ENCODE measurements at places on chromosomes 5 and 9.

DNA sequence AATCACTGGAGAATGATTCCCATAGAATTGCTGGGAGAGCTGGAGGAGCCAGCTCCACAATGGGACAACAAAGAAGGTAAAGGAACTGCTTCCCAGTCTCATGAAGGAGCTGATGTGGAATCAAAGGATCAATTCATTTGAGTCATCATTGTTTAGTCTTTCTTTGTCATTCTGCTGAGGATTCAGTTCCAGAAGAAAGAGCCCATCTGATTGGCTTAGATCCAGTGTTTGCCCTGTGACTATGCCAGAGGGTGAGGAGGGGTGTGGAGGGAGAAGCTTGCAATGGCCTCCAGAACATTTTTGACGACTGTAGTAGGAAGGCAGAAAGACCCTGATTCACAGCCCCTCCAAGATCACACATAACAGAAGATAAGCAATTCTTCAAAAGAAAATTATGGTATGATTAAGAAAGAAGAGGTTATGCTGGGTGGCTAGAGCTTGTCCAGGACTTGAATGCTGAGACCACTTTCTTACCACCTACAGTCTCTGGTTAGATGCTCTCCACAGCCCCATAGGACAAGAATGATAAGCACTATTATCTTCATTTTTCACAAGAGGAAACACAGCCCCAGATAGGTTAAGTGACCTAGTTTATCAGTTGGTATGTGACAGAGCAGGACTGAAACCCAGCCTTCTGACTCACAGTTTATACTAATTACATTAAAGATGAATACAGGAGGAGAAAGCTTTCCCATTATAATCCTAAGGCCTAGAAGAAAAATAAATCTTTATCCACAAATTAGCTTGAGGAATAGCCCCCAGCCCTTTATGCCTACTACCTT is 363.1 kb downstream of the PRELID2 start:
- no peak for DNase-seq

DNA sequence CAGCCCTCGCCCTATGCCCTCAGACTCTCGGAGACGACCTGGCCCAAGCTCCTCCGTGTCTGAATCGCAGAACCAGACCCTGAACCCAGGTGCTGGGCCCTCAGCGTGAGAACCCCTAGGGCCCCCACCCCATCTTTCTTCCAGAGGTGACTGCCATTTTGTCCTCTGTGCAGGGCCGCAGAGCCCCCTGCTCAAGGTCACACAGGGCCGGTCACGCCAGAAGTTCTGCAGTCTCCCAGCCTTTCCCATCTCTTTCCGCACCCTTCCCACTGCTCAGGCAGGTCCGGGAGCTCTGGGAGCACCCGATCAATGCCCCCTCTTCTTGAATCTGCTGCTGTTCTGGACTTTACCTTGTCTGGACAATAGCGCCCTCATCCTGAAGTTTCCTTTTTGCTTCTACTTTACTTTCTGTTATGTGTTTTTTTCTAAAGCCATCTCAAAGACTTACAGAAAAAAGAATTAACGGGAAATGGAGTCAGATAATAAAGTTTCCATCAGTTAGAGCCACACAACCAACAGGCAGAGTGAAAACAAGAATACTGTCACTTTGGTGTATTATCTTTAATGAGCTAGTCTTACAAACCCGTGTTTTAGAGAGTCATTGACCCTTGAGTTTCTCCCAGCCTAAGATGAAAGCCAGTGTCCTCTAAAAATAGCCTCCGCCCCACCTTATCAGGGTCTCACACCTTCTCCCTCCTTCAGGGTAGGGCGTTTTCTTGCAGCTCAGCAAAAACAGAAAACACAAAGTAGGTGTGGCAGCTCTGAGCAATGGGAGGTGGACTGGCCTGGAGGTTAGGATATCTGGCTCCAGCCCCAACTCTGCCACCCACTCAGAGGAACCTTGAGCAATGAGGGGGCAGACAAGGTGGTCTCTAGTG is 1.8 kb downstream of the TMOD1 start:
- peak; percentile 72 for DNase-seq

GRCh38 chr9:106218427-106218826 is 524.1 kb downstream of the TMEM38B start:
- no peak for DNase-seq

DNA sequence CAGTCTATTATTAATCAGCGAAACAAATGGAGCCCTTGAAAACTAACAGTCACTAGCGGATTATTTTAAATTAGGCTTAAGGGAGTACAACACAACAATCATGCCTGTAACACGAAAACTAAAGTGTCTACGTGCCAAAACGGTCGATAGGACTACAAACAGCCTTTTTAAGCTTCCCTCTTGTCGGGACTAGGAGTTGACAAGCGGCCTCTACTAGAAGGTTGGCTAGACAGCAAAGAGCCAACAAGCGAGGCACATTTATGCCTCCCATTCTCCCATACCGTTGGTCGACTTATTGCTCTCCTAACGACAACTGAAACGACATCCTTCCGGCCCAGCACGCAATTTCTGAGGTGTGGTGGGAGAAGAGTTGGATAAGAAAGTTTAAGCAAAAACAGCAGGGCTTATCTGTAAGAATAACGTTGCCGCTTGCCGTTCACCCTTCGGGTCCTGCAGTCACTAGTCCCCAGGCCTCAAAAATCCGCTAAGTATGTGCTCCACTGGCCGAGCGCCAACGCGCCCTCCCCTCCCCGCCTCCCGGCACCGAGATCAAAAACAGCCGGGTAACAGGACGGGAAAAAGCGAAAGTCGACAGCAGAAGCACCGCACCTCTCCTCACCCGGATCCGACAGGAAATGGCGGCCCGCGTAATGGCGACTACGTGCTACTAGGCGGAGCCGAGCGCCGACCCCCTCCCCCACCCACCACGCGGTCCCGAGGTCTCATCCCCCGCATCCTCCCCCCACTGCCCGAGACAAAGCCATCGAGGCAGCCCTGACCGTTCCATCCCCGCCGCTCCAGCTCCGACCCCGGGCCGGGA is 813 bp downstream of the HNRNPK start:
- peak; percentile 67 for DNase-seq

- DNase-seq: no peak
Observed at GRCh38 chr9:78620303-78620702, 323.4 kb downstream of the PSAT1 start.

GRCh38 chr5:165996201-165996875 is 2295.1 kb upstream of the WWC1 start:
- DNase-seq: no peak

DNA sequence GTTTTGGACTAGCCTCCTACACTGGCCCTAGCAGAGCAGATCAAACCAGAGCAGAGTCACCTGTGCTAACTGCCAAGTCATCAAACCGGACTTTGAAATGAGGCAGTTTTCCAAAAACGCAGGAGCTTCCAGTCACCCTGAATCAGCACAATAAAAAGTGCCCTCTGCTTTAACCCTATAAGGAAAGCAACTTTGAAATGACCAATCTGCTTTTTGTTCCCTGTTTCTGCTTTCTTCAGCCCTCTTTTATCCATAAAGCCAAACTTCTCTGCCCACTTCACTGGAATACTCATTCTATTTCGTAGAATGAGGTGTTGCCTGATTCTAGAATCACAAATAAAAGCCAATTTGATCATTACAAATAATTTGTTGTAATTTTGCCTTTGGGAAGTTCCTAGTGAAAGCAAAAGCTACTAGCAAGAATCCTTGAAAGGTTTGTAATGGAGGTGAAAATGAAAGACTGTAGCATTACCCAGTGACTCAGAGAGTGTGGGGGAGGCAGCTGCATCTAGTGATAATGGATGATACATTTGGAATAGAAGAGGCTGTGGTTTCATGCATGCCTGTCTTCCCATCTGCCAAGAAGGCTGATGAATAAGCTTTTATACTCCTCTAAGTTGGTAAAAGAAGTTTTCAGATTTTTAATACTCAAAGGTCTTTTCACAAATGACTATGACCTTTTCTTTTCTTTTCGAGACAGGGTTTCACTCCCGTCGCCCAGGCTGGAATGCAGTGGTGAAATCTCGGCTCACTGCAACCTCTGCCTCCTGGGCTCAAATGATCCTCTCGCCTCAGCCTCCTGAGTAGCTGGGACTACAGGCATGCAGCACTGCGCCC is 14.9 kb downstream of the SPAAR start:
- no peak for DNase-seq

- peak; percentile 44 for DNase-seq
Observed at GRCh38 chr9:2857564-2858198, 13.8 kb upstream of the PUM3 start.

DNA sequence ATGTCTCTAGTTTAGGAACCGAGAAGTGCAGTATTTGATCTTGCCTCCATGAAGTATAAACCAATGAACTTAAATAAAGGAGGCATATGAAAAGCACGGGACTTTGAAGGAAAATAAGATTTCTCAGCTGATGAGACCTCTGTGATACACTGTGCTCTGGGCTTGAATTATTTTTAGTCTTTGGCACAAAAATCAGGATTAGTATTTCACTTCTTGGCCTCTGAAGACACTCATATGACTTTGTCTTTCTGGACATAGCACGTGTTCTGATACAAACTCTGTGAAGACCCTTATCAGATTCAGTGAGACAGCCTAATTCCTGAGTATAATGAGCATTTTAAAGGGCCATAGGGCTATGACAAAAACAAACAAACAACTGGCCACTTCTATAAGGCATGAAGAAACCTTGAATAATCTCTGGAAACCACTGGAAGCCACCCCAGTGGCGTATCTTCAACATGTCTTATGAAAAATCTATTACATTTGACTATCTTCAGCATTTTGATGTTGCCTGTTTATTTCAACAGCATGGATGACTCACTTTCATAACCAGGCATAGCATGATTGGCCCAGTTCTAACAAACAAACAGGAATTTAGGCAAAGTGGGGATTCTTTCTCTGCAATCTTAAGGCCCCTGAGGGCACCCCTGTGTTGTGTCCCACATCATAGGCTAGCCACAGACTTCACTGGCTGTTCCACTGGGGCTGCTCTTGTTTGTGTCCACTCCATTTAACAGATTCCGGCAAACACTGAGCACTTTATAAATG is 90.3 kb upstream of the ZNF462 start:
- DNase-seq: no peak

DNA sequence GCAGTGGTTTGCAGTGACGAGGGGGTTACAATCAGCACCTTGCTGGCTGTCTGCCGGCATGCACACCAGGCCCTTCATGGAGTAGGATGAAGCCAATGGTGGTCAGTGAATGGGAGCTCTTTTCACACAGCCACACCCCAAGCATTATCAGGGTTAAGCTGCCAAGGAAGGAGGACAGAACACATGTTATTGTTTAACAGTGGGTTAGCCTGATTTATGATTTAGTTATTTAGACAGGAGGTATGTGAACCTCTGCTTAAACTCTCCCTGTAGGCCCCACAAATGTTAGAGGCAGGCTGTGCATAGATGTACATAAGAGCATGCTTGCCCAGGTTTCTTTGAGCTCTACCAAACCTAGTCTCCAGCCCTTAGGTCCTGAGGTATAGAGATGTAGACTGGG is 262.9 kb downstream of the SPOCK1 start:
- DNase-seq: no peak

GRCh38 chr5:107203243-107203642 is 467.5 kb downstream of the EFNA5 start:
- DNase-seq: no peak

GRCh38 chr5:123093601-123094236 is 4.7 kb downstream of the PRDM6 start:
- DNase-seq: no peak

GRCh38 chr9:110456681-110457080 is 119.0 kb upstream of the TXNDC8 start:
- no peak for DNase-seq

GRCh38 chr5:751496-751895 is 33.0 kb downstream of the ZDHHC11B start:
- no peak for DNase-seq

- DNase-seq: no peak
Observed at GRCh38 chr5:79133121-79133656, 21.6 kb downstream of the BHMT start.

DNA sequence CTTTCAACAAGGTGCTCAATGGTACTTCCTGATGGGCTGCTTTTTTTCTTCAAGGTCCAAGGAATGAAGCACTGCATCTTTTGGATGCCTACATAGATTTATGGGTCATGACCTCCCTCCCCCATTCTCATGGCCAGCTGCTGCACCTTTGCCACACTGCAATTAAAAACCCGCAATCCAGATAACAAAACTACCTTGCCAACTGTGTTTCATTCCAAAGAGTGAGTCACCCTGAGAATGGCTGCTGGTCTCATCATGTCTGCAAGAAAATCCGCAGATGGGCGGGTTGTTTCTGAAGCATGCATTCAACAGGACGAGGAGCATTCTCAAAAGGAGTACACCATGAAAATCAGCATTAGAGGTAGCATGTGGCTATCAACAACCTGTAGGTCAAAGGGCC is 139.8 kb downstream of the ELAVL2 start:
- no peak for DNase-seq

DNA sequence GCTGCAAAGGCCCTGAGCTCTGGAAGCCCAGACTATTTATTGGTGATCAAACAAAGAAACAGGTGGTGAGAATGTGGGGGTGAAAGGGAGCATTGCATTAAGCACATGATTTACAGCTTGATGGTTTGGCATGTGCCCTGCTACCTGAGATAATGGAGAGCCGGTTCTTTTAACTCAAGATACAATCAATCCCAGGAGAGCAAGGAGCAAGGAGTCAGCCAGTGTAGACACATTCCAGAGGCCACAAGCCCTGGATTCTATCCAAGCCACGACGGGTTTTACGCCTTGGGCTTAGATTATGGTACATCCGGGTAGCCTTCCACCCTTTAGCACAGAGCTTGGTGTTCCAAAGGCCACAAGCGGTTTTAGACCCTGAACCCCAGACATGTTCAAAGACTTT is 292.2 kb downstream of the CYLC2 start:
- DNase-seq: no peak

GRCh38 chr5:51573835-51574234 is 190.6 kb downstream of the ISL1 start:
- DNase-seq: no peak

- no peak for DNase-seq
Observed at GRCh38 chr5:174692381-174692780, 32.0 kb upstream of the MSX2 start.

DNA sequence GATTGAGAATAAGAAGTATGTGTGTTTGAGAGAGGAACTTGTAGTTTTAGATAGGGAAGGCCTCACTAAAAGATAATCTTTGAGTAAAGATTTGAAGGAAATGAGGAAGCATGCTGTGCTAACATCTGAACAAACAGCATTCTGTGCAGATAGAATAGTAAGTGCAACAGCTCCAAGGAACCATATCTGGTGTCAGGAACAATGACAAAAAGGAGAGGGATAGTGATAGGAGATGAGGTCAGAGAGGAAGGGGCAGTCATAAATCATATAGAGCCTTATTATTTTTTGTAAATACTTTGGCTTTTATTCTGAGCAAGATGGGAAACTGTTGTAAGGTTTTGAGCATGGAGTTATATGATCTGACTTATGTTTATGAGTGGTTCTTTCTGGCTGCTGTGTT is 3.8 kb downstream of the MRPL22 start:
- DNase-seq: no peak

DNA sequence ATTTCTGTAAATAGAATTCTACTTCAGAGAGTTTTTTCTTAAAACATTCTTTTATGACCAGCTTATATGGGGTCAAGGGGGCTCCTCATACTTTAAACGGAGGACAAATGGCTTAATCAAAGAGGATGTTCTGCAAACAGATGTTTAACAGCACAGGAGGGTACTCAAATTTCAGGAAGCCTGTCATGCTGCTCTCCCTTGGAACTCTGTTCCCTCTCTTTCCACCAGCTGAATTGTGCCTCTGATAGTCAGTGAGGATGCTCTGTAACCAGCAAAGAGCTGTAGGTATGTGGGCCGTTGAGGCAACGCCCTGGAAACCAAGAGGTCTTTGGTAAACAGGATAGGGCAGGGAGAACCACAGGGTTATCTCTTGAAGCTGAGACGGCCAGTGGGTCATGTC is 161.1 kb downstream of the C5orf15 start:
- DNase-seq: no peak

GRCh38 chr5:87095787-87096186 is 171.9 kb upstream of the RASA1 start:
- no peak for DNase-seq

Data from HuH-7 (cell line).